Heart left ventricle (tissue), 16 donors: ENCODE measurements at places on chromosomes 7 and 10. TPM values are rescaled to one million over a fixed set of nuclear protein-coding genes. Genes with fewer than 3 reads are reported as not detected.

The MASTL gene
- 2.3 TPM for total RNA-seq

The SLC25A13 gene
- total RNA-seq = 17.9 TPM

The DRGX gene
- not detected for total RNA-seq

The PAPOLB gene
- total RNA-seq = 0.08 TPM

The MYH16 gene
- not detected for total RNA-seq

The OR6B1 gene
- total RNA-seq = not detected

The PKD2L1 gene
- total RNA-seq = not detected

The TEX47 gene
- not detected for total RNA-seq

- peaks cover 8% of the 10 kb centered on the region for H3K4me1 ChIP-seq
- DNase-seq = no peak
- no peak overlapping the region for H3K4me3 ChIP-seq
- H3K27me3 ChIP-seq = no peaks in the 10 kb centered on the region
- H3K27ac ChIP-seq = no peak overlapping the region
- no peaks in the 10 kb centered on the region for H3K36me3 ChIP-seq
These were observed 53.6 kb upstream of the DYNC1I1 start for GRCh38 chr7:95718577-95719410.

DNA sequence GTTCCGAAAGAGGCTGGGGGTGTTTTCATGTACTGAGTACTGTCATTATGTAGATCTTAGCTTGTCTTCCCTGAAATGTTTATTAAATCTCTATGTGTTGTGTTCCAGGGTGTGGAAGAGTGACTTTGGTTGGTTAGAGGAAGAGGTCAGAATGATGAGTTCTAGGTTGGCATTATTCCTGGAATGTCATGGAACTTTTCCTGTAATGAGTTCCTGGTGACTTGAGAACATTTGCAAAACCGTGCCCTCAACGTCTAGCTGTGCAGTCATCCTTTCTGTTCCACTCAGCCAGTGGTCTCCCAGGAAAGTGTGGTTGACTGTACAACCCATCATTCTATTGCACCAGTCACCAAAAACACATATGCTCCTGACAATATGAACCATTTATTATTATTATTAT, 129.6 kb downstream of the BICC1 start:
- no peak overlapping the region for H3K27ac ChIP-seq
- H3K36me3 ChIP-seq = no peaks in the 10 kb centered on the region
- no peak overlapping the region for H3K4me3 ChIP-seq
- no peaks in the 10 kb centered on the region for H3K4me1 ChIP-seq
- DNase-seq = no peak

- no peaks in the 10 kb centered on the region for H3K4me1 ChIP-seq
- H3K27me3 ChIP-seq = no peaks in the 10 kb centered on the region
- DNase-seq = peak; percentile 46
These were observed 49.3 kb downstream of the PPP1R17 start for GRCh38 chr7:31735991-31736982.

DNA sequence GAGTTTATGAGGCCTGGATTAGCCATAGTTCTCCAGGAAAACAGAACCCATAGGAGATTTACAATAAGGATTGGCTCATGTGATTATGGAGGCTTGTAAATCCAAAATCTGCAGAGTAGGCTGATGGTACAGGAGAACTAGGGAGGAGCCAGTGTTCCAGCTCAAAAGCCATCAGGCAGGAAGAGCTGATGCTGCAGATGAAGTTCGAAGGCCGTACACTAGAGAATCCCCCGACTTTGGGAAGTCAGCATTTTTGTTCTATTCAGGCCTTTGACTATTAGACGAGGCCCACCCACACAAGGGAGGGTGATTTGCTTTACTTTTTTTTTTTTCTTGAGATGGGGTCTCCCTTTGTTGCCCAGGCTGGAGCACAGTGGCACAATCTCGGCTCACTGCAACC, 37.6 kb downstream of the KIN start:
- H3K4me3 ChIP-seq = no peak overlapping the region
- H3K36me3 ChIP-seq = peaks cover 37% of the 10 kb centered on the region
- DNase-seq = no peak
- no peaks in the 10 kb centered on the region for H3K27me3 ChIP-seq

DNA sequence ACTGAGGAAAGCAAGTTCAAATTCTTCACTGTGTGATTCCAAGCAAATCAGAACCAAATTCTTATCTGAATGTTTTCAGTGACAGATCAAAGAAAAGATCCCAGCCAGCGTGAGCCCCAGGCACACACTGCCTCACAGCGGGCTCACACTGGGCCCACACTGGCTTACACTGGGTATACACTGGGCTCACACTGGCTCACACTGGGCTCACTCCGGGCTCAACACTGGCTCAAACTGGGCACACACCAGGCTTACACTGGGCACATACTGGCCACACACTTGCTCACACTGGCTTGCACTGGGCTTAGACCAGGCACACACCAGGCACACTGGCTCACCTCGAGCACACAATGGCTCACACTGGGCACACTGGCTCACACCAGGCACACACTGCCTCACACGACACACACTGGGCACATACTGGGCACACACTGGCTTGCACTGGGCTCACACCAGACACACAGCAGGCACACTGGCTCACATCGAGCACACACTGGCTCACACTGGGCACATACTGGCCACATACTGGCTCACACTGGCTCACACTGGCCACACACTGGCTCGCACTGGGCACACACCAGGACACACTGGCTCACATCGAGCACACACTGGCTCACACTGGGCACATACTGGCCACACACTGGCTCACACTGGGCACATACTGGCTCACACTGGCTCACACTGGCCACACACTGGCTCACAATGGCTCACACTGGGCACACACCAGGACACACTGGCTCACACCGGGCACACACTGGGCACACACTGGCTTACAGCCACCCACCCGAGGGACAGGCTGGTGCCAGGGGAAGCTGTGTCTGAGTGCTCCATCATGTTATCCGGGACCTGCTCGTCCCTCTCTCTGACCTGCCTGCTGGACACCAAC, 156.3 kb downstream of the PTPRN2 start:
- DNase-seq = no peak
- H3K4me3 ChIP-seq = no peak overlapping the region
- H3K27ac ChIP-seq = no peak overlapping the region
- no peaks in the 10 kb centered on the region for H3K36me3 ChIP-seq
- H3K27me3 ChIP-seq = peaks cover 17% of the 10 kb centered on the region

DNA sequence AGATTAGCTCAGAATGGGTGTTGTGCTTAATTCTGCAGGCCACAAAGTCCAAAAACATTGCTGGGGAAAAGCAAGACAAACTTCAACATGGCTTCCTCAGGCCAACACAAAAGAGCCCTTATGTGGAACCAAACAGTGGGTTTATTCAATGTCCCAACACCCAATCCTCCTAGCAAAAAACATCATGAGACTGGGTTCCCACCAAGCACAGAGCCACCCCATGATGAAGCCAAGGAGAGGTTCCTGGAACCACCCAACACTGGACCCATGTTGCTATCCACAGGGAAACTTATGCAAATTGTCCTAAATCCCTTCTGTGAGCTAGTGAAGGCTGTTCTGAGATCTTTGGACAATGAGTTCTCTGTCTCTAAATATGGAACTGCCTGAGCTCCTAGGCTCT, 24.0 kb downstream of the SLC25A13 start:
- H3K4me3 ChIP-seq = no peak overlapping the region
- no peak for DNase-seq
- no peaks in the 10 kb centered on the region for H3K27me3 ChIP-seq
- H3K4me1 ChIP-seq = peaks cover 21% of the 10 kb centered on the region
- H3K36me3 ChIP-seq = peaks cover 26% of the 10 kb centered on the region

- H3K27me3 ChIP-seq = no peaks in the 10 kb centered on the region
- H3K4me1 ChIP-seq = no peaks in the 10 kb centered on the region
- H3K36me3 ChIP-seq = no peaks in the 10 kb centered on the region
- no peak overlapping the region for H3K27ac ChIP-seq
- H3K4me3 ChIP-seq = no peak overlapping the region
- no peak for DNase-seq
These were observed 220.3 kb downstream of the STK31 start for GRCh38 chr7:23930312-23930711.

DNA sequence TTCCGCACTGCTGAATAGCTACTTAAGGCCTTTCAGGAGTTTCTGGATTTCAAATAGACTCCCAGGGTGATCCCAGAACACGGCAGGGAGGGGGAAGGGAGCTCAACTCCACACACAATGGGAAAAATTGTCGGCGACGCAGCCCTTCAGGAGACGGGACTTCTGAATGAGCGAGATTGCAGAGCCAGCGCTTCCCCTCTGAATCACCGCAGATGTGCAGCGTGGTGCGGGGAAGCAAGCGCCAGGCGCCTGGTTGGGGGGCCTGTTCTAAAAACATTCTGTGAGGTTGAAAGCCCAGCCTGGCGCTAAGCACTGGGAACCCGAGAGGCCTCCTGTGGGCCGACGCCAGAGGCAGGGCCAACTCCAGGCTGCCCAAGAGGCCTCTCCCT, 163.3 kb downstream of the MAD1L1 start:
- H3K4me1 ChIP-seq = no peaks in the 10 kb centered on the region
- peaks cover 15% of the 10 kb centered on the region for H3K36me3 ChIP-seq
- no peak overlapping the region for H3K4me3 ChIP-seq
- H3K27me3 ChIP-seq = no peaks in the 10 kb centered on the region

GRCh38 chr10:132692311-132692710, 93.6 kb downstream of the NKX6-2 start:
- H3K36me3 ChIP-seq = no peaks in the 10 kb centered on the region
- H3K27me3 ChIP-seq = no peaks in the 10 kb centered on the region
- DNase-seq = no peak

DNA sequence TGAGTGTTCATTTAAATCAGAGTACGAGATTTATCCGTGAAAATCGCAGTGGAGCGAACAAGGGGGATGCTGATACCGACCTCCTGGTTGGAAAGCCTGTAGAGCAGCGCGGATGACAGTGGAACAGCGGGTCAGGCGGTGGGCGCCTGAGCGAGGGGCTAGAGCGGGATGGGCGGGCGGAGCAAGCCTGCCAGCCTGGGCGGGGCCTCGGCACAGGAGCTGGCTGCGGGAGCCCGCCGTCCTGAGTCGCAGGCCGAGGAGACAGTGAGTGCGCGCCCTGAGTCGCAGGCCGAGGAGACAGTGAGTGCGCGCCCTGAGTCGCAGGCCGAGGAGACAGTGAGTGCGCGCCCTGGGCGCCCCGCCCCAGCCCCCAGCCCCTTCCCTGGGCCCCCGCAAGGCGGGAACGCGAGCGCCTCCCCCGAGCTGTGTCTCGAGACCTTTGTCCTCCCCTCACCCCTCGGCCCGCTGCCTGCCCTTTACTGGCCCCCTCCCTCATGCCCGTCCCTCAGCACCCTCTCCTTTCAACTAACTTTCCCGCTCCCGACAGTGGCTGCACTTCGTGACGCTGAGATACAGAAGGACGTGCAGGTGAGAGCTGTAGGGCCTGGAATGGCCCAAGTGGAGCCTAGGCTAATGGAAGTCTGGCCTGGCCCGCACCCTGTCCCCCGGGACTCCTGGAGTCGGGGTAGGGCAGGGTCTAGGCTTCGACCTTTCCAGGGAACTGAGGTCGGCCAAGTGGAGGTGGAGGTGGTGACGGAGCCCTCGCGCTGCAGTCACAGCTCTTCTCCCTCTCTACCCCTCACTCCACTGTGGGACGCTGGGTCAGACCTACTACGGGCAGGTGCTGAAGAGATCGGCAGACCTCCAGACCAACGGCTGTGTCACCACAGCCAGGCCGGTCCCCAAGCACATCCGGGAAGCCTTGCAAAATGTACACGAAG, at the start of gene AS3MT:
Gene AS3MT (plus strand): TSS at position 213 of the 941 bp plus-strand sequence. CDS start 123 bp downstream, at position 336.
- H3K27me3 ChIP-seq = no peaks in the 10 kb centered on the region
- peak within 1 kb of the TSS; percentile 62 for H3K4me3 ChIP-seq
- H3K36me3 ChIP-seq = no peaks in the 10 kb centered on the region
- peak within 1 kb of the TSS; percentile 75 for H3K27ac ChIP-seq

GRCh38 chr10:52387744-52388143, 73.7 kb downstream of the DKK1 start:
- no peaks in the 10 kb centered on the region for H3K36me3 ChIP-seq
- no peak overlapping the region for H3K27ac ChIP-seq
- no peak for DNase-seq
- H3K4me3 ChIP-seq = no peak overlapping the region

- DNase-seq = no peak
- H3K27me3 ChIP-seq = no peaks in the 10 kb centered on the region
These were observed 71.2 kb downstream of the SVIL start for GRCh38 chr10:29563420-29564035.

DNA sequence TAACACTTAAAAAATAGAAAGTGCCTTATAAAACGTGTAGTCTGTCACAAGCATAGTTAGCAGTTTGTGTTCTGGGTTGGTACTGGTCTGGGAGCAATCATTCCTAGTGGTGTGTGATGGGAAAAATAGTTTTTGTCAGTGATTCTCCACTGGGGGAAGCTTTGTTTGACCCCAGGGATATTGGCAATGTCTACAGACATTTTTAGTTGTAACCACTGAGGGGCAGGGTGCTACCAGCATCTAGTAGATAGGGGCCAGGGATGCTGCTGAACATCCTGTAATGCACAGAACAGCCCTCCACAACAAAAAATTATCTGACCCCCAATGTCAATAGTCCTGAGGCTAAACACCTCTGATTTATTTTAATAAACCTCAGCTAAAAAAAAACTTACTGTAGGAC, 51.6 kb upstream of the CREB5 start:
- H3K4me1 ChIP-seq = no peaks in the 10 kb centered on the region
- no peak overlapping the region for H3K27ac ChIP-seq
- H3K27me3 ChIP-seq = no peaks in the 10 kb centered on the region
- no peaks in the 10 kb centered on the region for H3K36me3 ChIP-seq

GRCh38 chr7:138663725-138664710, 37.1 kb downstream of the SVOPL start:
- no peaks in the 10 kb centered on the region for H3K4me1 ChIP-seq
- DNase-seq = no peak
- H3K27ac ChIP-seq = no peak overlapping the region
- H3K36me3 ChIP-seq = no peaks in the 10 kb centered on the region

GRCh38 chr10:49606981-49607535, 3.1 kb upstream of the SLC18A3 start:
- no peaks in the 10 kb centered on the region for H3K36me3 ChIP-seq
- no peak overlapping the region for H3K27ac ChIP-seq
- no peak overlapping the region for H3K4me3 ChIP-seq
- H3K4me1 ChIP-seq = no peaks in the 10 kb centered on the region
- peaks cover 48% of the 10 kb centered on the region for H3K27me3 ChIP-seq

GRCh38 chr10:115985786-115986185, 287.2 kb downstream of the GFRA1 start:
- no peaks in the 10 kb centered on the region for H3K27me3 ChIP-seq
- H3K4me3 ChIP-seq = no peak overlapping the region
- H3K4me1 ChIP-seq = no peaks in the 10 kb centered on the region
- no peaks in the 10 kb centered on the region for H3K36me3 ChIP-seq
- no peak for DNase-seq
